ENCODE measurements at places on chromosomes 2 and 18. TPM values are rescaled to one million over a fixed set of nuclear protein-coding genes. Genes with fewer than 3 reads are reported as not detected.

DNA sequence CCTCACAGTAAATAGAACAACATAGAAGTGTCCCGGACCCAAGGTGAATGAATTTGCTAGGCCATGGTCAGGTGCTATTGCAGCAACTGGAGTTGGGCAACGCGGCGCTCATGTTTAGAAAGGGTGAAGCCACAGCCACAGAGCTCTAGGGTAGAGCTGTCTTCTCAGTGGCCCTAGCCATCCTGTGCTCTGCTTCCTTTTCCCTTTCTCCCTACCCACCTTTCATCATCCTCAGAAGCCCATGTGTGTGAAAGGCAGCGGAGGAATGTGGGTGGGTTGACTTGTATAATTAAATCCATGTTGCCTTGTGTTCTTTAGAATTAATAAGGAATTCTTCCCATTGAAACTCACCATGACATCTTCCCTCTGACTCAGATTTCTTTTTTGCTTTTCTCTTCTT lies 336.7 kb downstream of the OSR1 start:
- no peak for DNase-seq

GRCh38 chr2:45664635-45665261 lies 13.3 kb downstream of the PRKCE start:
- peak; percentile 37 for DNase-seq

- no peak for DNase-seq
Measured at GRCh38 chr2:152465541-152465940, 130.6 kb downstream of the FMNL2 start.

Gene TIGD1
- polyA plus RNA-seq = 6.2 TPM

- no peak for DNase-seq
Measured at GRCh38 chr2:239399433-239399920, 1.3 kb downstream of the HDAC4 start.

DNA sequence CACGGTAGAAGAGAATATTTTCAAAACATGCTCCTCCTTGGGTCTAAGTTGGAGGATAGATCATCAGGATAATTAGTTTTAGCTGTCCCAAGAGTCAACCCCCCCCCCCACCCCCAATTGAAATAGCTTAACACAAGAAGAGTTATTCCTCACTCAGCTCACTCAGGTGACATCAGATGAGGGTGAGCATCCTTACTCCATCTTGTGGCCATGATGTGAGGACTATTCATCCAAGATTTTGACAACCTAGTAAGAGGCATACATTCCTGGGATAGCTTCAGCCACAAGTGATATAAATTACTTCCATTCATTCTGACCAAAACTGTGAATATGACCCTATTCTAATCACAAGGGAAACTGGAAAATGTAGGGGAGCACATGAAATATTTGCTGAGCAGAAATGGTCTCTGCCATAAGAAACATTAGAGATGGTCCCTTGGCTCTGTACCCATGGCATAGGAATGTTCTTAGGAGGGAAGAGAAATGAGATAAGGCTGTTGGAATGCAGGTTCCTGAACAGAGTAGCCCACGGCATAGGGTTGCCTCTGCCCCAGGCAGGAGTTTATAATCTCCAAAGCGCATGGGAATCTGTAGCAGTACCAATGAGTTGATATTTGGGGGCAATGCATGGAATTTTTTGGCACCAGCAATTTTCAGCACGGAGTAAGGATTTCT lies 257.2 kb downstream of the CYRIA start:
- DNase-seq = no peak

GRCh38 chr2:60353863-60354262 lies 199.6 kb downstream of the BCL11A start:
- peak; percentile 87 for DNase-seq

- DNase-seq = no peak
Measured at GRCh38 chr2:213649176-213649575, 364.9 kb downstream of the SPAG16 start.

- no peak for DNase-seq
Measured at GRCh38 chr2:129006135-129006886, 687.6 kb upstream of the HS6ST1 start.

GRCh38 chr2:166167449-166167848 lies 39.6 kb upstream of the SCN1A start:
- DNase-seq = no peak

- no peak for DNase-seq
Measured at GRCh38 chr2:234288974-234289455, 207.9 kb downstream of the ARL4C start.

Gene TUBA3D
- polyA plus RNA-seq = 0.37 TPM

GRCh38 chr2:140791802-140792201 lies 1339.0 kb downstream of the LRP1B start:
- no peak for DNase-seq

GRCh38 chr2:137096693-137097092 lies 331.3 kb downstream of the THSD7B start:
- no peak for DNase-seq

Gene AQP12B
- not detected for polyA plus RNA-seq

Gene CCDC148
- polyA plus RNA-seq = 0.18 TPM

GRCh38 chr2:64145714-64146113 lies 1.5 kb upstream of the PELI1 start:
- DNase-seq = no peak

- no peak for DNase-seq
Measured at GRCh38 chr2:218010984-218011652, 8.3 kb upstream of the TNS1 start.

Gene ESPNL
- 0.05 TPM for polyA plus RNA-seq

Gene NLRC4
- 0.40 TPM for polyA plus RNA-seq

Gene DTNA
- polyA plus RNA-seq = 0.54 TPM

DNA sequence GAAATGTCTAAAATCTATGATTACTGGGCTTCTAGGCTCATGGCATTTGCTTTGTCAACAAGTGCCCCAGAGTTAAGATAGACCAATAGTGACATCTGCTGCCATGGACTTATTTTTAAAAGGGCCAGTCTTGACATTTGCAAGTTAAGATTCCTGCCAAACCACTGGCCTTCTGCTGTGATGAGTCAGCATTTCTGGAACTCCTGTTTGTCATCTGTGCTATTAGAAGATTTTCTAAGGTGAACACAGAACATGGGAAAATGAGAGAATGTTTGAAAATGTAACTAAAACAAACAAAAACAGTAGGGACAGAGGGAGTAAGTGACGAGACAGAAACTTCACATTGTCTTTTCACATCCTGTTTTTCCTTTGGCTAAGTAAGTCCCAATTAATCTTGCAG lies 93.7 kb upstream of the WDR75 start:
- DNase-seq = peak; percentile 11

Gene NEB
- 0.47 TPM for polyA plus RNA-seq

- no peak for DNase-seq
Measured at GRCh38 chr2:124887466-124887865, 862.4 kb downstream of the CNTNAP5 start.

Gene CNDP1
- polyA plus RNA-seq = not detected

DNA sequence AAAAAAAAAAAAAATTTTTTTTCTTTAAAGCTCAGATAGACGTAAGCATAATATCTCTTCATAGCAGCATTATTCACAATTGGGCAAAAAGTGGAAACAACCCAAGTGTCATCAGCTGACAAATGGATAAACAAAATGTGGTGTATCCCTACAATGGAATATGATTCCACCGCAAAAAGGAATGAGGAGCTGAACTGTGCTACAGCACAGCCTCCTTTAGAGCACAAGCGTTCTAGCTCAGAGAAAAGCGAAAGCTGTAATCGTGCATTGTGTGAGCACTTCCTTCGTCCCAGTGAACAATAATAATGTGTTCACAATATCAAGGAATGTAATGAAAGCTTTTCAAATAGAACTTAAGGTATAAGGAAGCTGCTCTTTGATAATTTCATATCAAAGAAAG lies 11.7 kb upstream of the CHMP1B start:
- no peak for DNase-seq

Gene C2orf80
- not detected for polyA plus RNA-seq

- no peak for DNase-seq
Measured at GRCh38 chr2:112136096-112136495, 2.1 kb upstream of the FBLN7 start.

Gene CFC1
- not detected for polyA plus RNA-seq

- DNase-seq = no peak
Measured at GRCh38 chr2:217845301-217845700, 157.5 kb downstream of the TNS1 start.

DNA sequence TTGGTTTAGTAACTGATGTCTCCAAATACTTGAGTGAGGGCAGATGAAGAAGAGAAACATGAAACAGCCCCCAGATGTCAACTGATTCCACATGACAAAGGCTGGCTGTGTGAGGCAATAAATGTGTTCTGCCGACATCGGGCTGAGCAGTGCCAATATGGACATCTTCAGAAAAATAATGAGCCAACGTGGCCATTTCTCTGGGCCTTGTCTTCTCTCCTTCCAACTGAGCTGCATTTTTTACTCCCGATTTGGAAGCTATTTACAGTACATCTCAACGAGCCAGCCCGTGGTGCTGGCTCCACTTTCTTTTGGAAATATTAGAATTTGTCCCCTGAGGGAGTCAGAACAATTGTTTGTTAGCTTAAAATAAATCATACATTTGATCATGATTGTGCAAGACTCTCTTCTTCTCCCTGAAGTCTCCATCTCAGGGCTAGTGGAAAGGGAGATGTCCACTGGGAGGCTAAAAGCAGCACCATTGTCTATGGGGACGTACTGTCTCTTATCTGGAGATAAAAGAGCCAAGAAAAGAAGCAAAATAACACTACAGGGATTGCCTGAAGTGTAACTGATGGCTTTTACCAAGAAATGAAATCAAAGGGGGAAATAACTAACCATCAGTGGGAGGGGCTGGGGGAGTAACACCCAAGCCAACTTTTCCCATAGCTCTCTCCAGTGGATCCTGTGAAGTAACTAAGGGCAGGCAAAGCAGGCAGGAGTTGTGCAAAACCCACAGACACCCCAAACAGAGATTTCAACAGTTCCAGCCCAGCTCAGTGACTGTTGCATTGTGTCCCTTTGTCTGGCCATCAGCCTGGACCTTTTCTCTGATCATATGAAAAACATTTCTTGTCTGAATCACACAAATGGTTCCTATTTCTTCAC lies 114.8 kb downstream of the RDH14 start:
- no peak for DNase-seq

Gene ZSWIM2
- polyA plus RNA-seq = not detected

Gene TRIM54
- not detected for polyA plus RNA-seq

DNA sequence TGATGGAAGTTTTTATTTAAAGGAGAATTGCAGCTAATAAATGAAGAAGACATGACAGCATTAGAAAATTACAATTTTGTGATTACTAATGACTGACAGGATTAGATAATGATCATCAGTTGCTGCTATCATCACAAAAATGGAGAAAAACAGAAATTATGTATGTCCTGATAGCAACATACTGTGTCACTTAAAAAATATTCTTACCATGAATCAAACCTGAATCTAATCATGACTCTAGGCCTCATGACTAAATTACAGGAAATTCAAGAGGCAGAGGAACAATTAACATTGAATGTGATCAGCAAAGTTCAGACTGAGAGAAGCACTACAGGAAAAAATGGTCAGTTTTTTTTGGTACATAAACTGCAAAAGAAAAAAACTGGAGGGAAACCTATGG lies 147.8 kb downstream of the PMAIP1 start:
- DNase-seq = no peak

GRCh38 chr2:228344531-228344930 lies 163.0 kb upstream of the SPHKAP start:
- DNase-seq = no peak

DNA sequence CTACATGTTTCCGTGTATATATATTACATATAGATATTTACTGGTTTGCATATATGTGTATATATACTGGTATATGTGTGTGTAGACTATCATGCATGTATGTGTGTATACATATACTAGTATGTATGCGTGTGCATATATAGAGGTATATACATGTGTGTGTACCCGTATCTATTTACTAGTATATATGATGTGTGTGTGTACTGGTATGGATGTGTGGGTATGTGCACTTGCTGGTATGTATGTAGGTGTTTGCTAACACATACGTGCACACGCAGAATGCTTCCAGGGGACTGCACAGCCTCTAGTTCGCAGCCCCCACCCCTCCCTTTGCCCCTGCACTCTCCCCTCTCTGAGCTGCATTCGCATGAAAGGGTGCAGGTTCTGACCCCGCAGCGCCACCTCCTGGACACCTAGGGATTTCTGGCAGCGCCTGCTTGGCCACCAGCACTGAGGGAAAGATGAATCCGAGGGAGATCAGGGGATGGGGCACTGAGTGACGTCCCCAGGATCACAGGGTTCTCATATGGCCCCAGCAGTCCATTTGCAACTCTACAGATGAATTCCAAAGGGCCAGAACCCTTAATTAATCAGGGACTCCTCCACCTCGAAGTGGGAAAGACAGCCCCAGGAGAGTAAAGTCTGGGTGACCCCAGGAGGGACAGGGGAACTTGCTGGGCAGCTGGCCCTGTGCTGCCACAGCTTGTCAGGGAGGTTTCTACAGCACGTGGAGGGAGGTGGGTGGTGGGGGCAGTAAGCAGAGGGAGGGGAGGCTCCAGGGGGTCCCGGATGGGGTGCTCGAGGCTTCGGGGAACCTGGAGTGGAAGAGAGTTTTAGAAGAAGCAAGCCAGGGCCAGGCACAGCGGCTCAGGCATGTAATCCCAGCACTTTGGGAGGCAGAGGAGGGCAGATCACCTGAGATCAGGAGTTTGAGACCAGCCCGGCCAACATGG lies 66.8 kb upstream of the ASAP2 start:
- DNase-seq = no peak

Gene SLC8A1
- 0.04 TPM for polyA plus RNA-seq

- no peak for DNase-seq
Measured at GRCh38 chr2:111708476-111709180, 175.4 kb downstream of the ANAPC1 start.

Gene TMEFF2
- not detected for polyA plus RNA-seq

- no peak for DNase-seq
Measured at GRCh38 chr2:215503381-215503780, 67.5 kb upstream of the FN1 start.

- no peak for DNase-seq
Measured at GRCh38 chr2:5926871-5927512, 234.8 kb downstream of the SOX11 start.

GRCh38 chr2:146437712-146438111 lies 1407.1 kb upstream of the ACVR2A start:
- DNase-seq = no peak
